ENCODE measurements at places on chromosomes 7 and 10.

DNA sequence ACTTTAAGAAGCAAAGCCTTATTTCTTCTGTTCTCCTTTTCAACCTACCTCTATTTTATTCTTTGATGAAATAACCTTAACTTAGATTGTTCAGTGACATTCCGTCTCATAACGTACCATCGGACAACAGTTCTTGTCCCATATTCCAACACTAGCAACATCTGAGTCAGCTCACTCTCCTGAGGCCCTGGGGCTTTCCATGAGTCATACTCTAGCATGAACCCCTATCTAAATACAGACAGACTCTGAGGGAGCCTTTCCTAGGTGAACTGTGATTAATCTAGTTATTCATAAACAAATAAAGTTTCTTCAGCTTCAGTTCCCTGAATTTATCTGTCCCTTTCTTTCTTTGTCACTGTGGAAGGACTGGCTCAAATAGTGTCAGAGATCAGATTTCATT lies 168.7 kb upstream of the LYZL1 start:
- DNase-seq = no peak

GRCh38 chr7:370259-370625 lies 80.3 kb downstream of the FOXL3 start:
- DNase-seq = no peak

DNA sequence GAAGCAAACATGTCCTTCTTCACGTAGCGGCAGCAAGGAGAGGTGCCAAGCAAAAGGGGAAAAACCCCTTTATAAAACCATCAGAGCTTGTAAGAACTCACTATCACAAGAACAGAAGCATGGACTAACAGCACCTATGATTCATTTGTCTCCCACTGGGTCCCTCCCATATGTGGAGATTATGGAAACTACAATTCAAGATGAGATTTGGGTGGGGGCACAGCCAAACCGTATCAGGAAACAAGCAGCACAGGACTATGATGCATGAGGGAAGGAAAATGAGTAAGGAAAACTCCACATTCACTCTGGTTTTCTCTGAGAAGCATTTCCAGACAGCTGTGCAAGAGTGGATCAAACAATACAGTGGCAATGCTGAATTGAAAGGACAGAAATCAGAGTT lies 81.6 kb downstream of the RSU1 start:
- no peak for DNase-seq

DNA sequence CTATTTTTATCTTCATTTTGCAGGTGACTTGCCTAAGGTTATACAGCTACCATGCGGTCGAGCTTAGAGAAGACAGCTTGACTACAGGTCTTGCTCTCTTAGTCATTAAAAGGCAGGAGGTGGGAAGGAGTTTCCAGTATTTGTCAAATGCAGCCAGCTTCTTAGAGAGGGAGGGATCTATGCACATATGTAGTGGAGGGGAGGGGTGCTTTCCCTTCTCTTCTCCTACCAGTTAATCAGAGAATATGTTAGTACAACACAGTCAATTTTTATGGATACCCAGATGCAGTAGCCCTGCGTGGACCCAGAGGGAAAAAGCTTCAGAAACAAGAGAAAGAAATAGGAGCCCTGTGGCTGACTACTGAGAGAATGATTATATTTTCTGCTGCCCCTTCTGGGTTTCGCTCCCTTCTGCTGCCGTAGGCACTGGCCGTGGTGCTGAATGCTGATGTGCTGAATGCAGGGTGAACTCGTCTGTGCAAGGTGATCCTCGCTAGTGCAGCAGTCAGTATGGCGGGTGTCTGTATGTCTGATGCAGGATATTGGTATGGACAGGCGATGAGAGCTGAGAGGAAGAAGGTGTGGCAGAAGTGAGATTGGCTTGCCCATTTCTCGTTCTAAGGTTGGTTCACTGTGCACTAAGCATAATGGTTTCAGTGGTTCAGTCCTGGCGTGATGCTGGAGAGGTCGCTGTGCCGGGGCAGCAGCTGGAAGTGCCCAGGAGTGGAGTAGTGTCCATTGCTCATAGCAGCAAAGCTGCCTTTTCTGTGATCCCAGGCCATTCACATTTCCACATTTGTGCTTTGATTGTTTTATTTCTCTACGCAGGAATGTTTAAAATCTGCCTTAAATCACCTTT lies 189.2 kb upstream of the PODXL start:
- DNase-seq = no peak

DNA sequence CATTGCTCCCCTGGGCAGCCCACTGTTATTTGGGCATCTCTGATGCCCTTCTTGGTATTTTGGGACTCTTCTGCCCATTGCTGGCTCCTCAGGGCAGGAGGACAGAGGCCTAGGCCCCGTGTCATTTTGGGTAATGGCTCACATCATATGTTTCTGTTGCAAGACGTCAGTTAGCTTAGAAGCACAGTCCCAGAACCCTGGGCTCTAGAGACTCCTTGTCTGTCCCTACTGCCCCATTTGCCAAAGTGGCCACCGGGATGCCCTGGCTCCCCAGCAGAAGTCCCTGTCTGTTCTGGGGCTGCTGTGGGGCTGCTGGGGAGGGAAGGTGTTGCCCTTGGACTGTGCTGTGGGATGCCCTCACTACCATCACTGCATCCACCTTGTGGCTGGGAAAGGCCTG lies 48.8 kb downstream of the ADCYAP1R1 start:
- peak; percentile 18 for DNase-seq

DNA sequence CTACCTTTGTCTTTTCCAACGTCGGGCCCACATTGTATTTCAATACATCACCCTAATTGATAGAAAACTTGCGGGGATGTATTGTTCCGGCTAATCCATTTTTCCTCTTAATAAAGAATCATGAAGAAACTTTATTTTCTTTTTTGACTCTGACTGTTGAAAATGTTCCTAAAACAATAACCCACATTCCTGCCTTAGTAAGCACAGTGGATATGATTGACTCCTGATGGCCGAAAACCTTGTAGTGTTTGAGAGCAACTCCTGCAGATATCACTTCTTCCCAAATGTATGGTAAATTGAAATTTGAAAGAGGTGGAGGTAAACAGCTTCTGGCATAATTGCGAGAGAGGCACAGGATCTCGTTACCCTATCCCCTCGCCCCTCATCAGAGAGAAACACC lies 65.7 kb downstream of the BICC1 start:
- no peak for DNase-seq

All from activated CD8-positive, alpha-beta memory T cell treated with anti-CD3 and anti-CD28 coated beads, Interleukin-2, amount 50 U/mL, for 48 hours (primary cell).